ENCODE measurements at places on chromosomes 7 and 10.
A peak's percentile ranks its signal among the peaks of the same experiment; 100 is the strongest.

DNA sequence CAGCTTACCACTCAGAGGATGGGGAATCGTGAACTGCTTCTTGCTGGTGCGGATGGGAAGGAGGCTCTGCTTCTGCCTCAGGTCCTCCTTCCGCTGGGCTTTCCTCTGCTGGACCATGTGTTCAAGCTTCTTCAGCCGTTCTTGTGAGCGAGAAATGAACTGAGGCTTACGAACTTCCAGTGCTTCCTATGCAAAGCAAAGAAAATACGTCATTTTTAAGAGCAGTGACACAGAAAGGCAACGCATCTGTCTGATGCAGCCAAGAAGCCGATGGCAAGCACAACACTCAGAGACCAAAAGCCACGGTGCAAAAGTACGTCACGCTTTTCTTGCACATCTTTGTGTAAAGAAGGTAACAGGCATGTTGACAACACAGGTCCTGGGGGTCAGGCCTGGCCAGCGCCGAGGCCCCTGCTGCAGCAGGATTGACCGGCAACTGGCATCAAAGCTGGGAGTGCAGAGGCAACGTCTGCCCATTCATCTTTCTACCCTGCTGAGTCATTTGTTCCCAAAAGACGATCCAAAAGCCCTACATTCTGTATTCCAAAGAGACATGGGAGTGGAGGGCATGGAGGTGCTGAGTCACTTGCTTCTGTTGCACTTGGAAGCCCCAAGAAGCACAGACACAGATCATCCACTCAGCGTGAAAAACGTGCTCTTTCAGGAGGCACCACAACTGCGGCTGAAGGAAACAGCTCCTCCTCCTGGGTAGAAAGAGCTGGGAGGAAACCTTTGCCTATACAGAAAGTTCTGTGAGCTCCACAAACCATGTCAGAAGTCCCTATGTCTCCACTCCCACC, 71.0 kb upstream of the ADAM12 start:
- no peak for DNase-seq

- DNase-seq, result no peak
Observed at GRCh38 chr10:5281356-5281755, 83.4 kb upstream of the UCN3 start.

- no peak for DNase-seq
Observed at GRCh38 chr10:14669576-14669975, 105.1 kb downstream of the FAM107B start.

GRCh38 chr10:51422311-51423120, 276.9 kb downstream of the CSTF2T start:
- DNase-seq, result peak; percentile 70

DNA sequence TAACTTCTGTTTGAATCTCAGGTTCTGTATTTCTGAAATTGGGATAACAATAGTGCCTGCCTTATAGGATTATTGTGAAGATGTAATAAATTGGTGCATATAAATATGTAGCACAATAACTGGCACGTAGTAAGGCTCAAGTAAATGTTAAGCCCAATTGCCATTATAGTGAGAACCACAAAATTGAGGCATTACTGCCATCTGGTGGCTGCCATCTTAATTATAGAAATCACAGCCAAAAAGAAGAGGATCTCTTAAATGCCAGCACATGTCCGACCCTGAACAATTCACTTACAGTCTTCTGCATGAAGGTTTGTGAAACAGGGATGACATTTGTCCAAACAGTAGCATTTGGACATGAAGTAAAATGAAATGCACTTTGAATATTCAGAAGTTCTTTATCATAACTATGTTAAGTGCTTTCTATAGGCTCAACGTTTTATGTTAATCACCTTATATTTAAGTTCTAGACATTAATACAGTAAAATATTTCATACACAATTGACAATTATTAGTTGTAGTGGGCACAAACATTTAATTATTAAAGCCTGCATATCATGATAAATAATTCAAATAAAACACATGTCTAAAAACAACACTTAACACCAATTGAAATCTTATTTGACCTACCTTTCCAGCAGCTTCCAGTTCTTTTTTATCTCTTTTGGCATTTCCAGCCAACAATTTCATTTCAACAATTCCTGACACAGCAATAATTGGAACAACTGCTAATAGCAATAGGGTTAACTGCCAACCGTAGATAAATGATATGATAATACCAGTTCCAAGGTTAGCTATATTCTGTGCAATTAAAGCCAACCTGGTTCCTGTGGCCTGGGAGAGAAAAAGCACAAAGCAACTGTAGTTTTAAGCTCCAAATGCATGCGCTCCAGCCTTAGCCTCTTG, 58.5 kb downstream of the ABCB4 start:
- peak; percentile 77 for DNase-seq

GRCh38 chr10:22324413-22324812, 3.5 kb downstream of the BMI1 start:
- peak; percentile 7 for DNase-seq

DNA sequence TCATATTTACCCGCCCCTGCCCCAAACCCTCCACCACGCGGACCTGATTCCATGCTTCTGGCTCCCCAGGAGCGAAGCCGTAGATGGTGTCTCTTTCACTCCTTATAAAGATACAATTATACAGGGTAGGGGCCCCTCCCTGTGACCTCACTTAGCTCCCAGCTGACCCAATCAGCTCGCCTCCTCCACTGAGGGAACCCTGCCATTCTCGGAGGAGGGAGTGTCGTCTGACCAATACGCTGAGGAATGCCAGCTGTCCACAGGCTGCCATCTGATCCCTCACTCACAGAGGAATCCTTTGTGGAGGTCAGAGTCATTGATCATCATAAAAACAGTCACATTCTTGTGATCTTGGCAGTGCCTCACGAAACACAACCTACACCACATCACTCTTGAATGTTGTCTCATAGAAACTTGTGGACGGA, 67.5 kb upstream of the INSIG1 start:
- no peak for DNase-seq
